GM23248 (cell line): ENCODE measurements at places on chromosomes 7 and 10.
A peak's percentile ranks its signal among the peaks of the same experiment; 100 is the strongest.

- no peaks in the 10 kb centered on the region for H3K36me3 ChIP-seq
- H3K27ac ChIP-seq, result peak overlapping the region; percentile 91
- H3K4me1 ChIP-seq, result peaks cover 24% of the 10 kb centered on the region
- H3K27me3 ChIP-seq, result no peaks in the 10 kb centered on the region
- DNase-seq, result peak; percentile 72
Observed at GRCh38 chr7:98418271-98418635, 17.4 kb upstream of the BAIAP2L1 start.

DNA sequence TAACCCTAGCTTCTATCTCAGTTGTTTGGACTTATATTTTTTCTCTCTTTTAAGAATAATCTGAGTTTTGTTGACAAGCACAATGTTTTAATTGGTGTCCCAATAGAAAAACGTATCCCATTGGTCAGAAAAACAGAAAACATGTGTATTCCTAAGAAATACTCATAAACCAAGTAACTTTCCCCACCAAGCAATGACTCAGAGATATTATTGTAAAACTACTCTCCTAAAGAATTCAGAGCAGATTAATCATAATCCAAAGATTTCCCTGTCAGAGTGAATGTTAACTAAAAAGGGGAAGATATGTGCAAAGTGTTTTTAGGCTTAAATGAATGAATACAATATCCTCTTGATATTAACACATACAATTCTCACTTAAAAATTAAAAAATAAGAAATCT, 29.4 kb upstream of the MBL2 start:
- DNase-seq, result peak; percentile 28
- no peaks in the 10 kb centered on the region for H3K4me1 ChIP-seq
- no peak overlapping the region for H3K4me3 ChIP-seq
- H3K27me3 ChIP-seq, result peaks cover 13% of the 10 kb centered on the region; the same call in 1 of the 2 replicates
- no peak overlapping the region for H3K27ac ChIP-seq
- H3K36me3 ChIP-seq, result no peaks in the 10 kb centered on the region

DNA sequence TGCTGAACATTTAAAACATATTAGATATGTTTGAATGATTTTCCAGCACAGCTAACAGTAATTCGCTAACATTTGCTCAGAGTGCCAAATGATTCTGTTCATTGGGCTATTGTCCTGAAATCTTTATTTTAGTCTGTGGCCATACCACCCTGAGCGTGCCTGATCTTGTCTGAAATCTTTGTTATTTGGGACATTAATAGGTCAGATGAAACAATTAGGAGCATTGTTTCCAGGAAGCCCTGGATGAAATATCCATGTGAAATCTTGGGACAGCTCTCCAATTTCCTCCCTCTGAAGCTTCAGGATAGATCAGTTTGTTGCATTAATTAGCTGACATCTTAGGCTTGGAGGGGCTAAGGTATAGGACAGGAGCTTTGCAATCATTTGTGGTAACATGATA, 512.0 kb downstream of the KIF20B start:
- no peaks in the 10 kb centered on the region for H3K4me1 ChIP-seq
- H3K4me3 ChIP-seq, result no peak overlapping the region
- no peak overlapping the region for H3K27ac ChIP-seq
- no peaks in the 10 kb centered on the region for H3K27me3 ChIP-seq
- no peak for DNase-seq
- H3K36me3 ChIP-seq, result no peaks in the 10 kb centered on the region

DNA sequence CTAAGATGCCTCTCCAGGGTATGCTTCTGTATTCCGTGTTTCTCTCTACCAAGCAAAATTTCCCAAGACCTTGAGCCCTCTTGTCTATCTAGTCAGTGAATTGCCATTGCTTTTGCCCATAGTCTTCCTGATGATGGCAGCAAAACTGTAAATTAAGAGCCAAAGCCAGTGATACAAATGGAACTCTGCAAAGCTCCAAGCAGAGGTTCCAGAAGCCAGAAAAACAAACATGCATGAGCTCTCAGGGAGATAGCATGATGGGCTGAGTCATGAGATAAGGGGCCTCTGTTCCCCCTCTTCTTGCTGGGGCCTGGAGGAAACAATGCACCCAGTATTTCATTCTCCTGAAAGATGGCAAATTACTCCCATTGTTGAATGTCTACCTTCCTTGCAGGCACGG, 24.7 kb downstream of the LSMEM1 start:
- peaks cover 11% of the 10 kb centered on the region for H3K4me1 ChIP-seq
- H3K36me3 ChIP-seq, result no peaks in the 10 kb centered on the region
- DNase-seq, result no peak
- no peak overlapping the region for H3K27ac ChIP-seq

GRCh38 chr10:79093658-79094411, 25.1 kb downstream of the ZMIZ1 start:
- no peaks in the 10 kb centered on the region; the same call in 1 of the 2 replicates for H3K36me3 ChIP-seq
- peaks cover 35% of the 10 kb centered on the region for H3K4me1 ChIP-seq
- H3K27me3 ChIP-seq, result no peaks in the 10 kb centered on the region
- no peak overlapping the region for H3K4me3 ChIP-seq

DNA sequence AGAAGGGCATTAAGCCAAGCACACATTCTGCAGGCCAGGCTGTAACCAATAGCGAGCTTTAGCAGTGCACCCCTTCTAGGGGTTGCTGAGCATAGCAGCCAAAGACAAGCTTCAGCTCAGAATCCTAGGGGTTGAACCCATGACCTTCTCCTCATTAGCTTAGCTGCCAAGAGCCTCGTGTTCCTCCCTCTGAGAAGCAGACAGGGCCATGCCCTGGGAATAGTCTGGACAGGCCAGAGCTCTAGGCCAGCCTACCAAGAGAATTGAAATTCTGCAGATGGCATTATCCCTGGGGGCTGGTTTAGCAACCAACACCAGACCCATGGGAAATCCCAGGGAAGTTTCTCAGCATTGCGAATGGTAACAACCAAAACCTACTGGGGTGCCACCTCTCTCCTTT, 77.2 kb downstream of the PLXNA4 start:
- no peak overlapping the region for H3K4me3 ChIP-seq
- no peak overlapping the region for H3K27ac ChIP-seq
- no peaks in the 10 kb centered on the region for H3K36me3 ChIP-seq
- no peaks in the 10 kb centered on the region; the same call in 1 of the 2 replicates for H3K27me3 ChIP-seq
- no peaks in the 10 kb centered on the region for H3K4me1 ChIP-seq
- no peak for DNase-seq

- no peaks in the 10 kb centered on the region for H3K36me3 ChIP-seq
- no peak for DNase-seq
- H3K4me3 ChIP-seq, result no peak overlapping the region
- no peaks in the 10 kb centered on the region for H3K27me3 ChIP-seq
Observed at GRCh38 chr7:2779051-2779450, 65.1 kb downstream of the GNA12 start.
